ENCODE measurements at places on chromosomes 11 and 22.

DNA sequence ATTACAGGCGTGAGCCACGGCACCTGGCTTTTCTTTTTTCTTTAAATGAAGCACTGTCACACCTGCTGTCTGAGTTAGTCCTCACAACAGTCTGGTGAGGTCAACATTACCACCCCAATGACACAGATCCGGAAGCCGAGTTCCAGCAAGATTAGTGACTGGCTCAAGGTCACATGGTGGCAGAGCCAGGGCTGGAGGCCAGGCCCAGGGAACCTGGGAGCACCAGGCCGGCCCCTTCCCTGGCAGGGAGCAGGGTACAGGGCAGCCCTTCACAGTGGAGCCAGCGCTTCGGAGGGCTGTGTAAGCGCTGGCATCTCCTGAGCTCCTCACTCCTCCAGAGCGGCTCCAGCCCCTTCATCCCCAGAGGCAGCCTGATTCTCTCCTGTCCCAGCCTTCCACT, 118.7 kb downstream of the ST3GAL4 start:
- no peak for DNase-seq

DNA sequence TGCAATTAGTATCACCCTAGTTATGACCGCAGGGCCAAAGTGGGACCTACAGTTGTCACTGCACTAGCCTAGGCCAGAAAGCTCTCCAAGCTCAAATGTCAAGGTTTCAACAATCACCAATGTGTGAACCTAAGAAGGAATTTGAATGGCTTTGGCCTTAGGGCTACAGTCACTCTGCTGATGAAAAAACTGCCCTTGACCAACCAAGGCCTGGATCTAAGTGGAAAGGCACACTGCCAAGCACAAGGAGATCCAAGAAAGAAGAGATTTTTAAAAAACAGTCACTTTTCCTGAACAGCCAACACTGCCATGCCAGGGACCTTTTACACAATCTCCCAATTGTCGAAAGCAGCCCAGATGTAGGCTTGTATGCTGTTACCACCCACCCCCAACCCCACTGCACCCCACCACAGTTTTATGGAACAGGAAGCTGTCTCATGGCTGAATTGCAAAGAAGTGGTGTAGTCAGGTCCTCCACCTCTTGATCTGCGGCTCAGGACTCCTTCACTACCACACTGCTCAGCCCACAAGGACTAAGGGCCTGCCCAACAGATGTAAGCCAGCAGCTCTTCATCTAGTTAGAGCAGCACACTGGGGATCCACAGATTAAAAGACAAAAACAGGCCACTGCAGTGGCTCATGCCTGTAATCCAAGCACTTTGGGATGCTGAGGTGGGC, 32.9 kb downstream of the SMCO4 start:
- no peak for DNase-seq

GRCh38 chr11:12123273-12123672, 12.9 kb downstream of the MICAL2 start:
- peak; percentile 37 for DNase-seq

- no peak for DNase-seq
Observed at GRCh38 chr22:24001314-24001713, 3.9 kb downstream of the GSTT4 start.

DNA sequence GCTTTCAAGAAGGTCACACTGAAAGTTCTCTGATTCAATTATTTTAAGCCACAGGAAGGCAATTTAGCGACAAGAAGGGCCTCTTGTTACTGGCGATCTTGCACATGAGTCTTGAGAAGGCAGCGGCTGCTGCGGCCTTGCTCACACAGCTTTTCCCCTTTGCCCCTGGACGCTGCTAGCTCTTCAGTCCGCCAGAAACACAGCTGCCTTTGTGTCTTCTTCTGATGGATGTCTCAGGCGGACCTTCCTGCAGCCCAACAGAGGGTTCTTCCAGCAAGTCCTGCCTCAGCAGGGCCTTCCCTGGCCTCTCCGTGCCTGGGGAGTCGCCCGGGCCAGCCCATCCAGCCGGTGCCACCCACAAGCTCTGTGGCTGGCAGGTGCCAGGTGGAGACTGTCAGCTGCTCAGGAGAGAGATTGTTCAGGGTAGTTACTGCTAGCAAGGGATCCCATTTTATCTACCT, 59.4 kb downstream of the PKNOX2 start:
- DNase-seq, result no peak

- no peak for DNase-seq
Observed at GRCh38 chr22:27250418-27250817, 551.1 kb downstream of the MN1 start.

- DNase-seq, result no peak
Observed at GRCh38 chr11:69667619-69668604, 7.2 kb downstream of the LTO1 start.

DNA sequence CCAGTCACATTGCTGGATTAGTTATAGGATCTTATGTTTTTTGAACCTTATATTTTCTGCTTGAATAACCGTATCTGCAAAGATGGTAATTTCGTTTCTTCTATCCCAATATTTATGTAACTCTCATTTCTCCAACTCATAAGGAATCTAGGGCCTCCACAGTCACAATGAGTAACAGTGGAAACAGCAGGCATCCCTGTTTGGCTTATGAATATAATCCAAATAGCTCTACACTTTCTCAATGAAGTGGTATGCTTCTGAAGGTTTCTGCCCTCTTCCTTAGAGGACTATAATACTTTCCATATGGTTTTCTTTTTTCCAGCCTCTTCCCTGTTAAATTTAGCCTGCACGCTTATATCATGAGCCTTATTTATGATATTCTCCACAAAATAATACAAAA, 16.5 kb downstream of the ATP6V1E1 start:
- DNase-seq, result no peak
